Bronchial smooth muscle cell (primary cell): ENCODE measurements at places on chromosomes 11 and 22. TPM values are rescaled to one million over a fixed set of nuclear protein-coding genes. Genes with fewer than 3 reads are reported as not detected.

The TCN1 gene
- not detected in 2 replicates for total RNA-seq

The UBQLNL gene
- 0.16 and 0.17 TPM in 2 replicates for total RNA-seq

The MFRP gene
- not detected in 2 replicates for total RNA-seq

The HEPHL1 gene
- total RNA-seq = not detected in 2 replicates

The KRTAP5-9 gene
- total RNA-seq = not detected in 2 replicates

The FDXACB1 gene
- 1.6 and 1.9 TPM in 2 replicates for total RNA-seq

The BAIAP2L2 gene
- 0.69 and 1.1 TPM in 2 replicates for total RNA-seq

The OR5M3 gene
- not detected in 2 replicates for total RNA-seq

The CHID1 gene
- total RNA-seq = 42.7 and 63.5 TPM in 2 replicates

The MPPED2 gene
- 0.17 and 2.5 TPM in 2 replicates for total RNA-seq

The DKK3 gene
- 441 and 695 TPM in 2 replicates for total RNA-seq

The OLFML1 gene
- 7.1 and 16.4 TPM in 2 replicates for total RNA-seq

The OR5P2 gene
- total RNA-seq = not detected in 2 replicates

The TPCN2 gene
- 11.7 and 12.9 TPM in 2 replicates for total RNA-seq

The IL18 gene
- 0.32 TPM in 1 of 2 replicates, not detected in the other for total RNA-seq

The BTBD18 gene
- total RNA-seq = not detected in 2 replicates

The SRPRA gene
- total RNA-seq = 43.5 and 59.8 TPM in 2 replicates

The ANGPTL5 gene
- 0.34 and 0.63 TPM in 2 replicates for total RNA-seq

The DUSP8 gene
- total RNA-seq = under 0.01 and 0.09 TPM in 2 replicates

The PDGFB gene
- 0.16 and 0.43 TPM in 2 replicates for total RNA-seq

The MYO7A gene
- under 0.01 and 0.09 TPM in 2 replicates for total RNA-seq

The OR51I1 gene
- 0.60 TPM in 1 of 2 replicates, not detected in the other for total RNA-seq

The INPP5J gene
- 0.16 and 0.17 TPM in 2 replicates for total RNA-seq

The CDHR5 gene
- not detected in 2 replicates for total RNA-seq

The SAA2 gene
- total RNA-seq = 0.16 TPM in 1 of 2 replicates, not detected in the other

The POGLUT3 gene
- total RNA-seq = 21.0 and 25.1 TPM in 2 replicates

The PHLDB1 gene
- 58.5 and 89.3 TPM in 2 replicates for total RNA-seq

The TAGLN gene
- total RNA-seq = 63.5 and 85.6 TPM in 2 replicates

The OOSP3 gene
- not detected in 2 replicates for total RNA-seq

The KRTAP5-10 gene
- total RNA-seq = 0.09 TPM in 1 of 2 replicates, not detected in the other

The SPDYC gene
- not detected in 2 replicates for total RNA-seq

The HOATZ gene
- total RNA-seq = not detected in 2 replicates

The RBX1 gene
- total RNA-seq = 62.4 and 70.0 TPM in 2 replicates

The MED19 gene
- 10.6 and 13.4 TPM in 2 replicates for total RNA-seq

The RAB39A gene
- not detected in 2 replicates for total RNA-seq

The PKNOX2 gene
- 0.32 and 0.77 TPM in 2 replicates for total RNA-seq

The UPB1 gene
- total RNA-seq = not detected in 2 replicates

The SEZ6L gene
- total RNA-seq = not detected in 2 replicates

The GAL3ST3 gene
- total RNA-seq = under 0.01 TPM in 1 of 2 replicates, not detected in the other
